NCI-H1417 (cell line): ENCODE measurements at places on chromosomes 5 and 9.

DNA sequence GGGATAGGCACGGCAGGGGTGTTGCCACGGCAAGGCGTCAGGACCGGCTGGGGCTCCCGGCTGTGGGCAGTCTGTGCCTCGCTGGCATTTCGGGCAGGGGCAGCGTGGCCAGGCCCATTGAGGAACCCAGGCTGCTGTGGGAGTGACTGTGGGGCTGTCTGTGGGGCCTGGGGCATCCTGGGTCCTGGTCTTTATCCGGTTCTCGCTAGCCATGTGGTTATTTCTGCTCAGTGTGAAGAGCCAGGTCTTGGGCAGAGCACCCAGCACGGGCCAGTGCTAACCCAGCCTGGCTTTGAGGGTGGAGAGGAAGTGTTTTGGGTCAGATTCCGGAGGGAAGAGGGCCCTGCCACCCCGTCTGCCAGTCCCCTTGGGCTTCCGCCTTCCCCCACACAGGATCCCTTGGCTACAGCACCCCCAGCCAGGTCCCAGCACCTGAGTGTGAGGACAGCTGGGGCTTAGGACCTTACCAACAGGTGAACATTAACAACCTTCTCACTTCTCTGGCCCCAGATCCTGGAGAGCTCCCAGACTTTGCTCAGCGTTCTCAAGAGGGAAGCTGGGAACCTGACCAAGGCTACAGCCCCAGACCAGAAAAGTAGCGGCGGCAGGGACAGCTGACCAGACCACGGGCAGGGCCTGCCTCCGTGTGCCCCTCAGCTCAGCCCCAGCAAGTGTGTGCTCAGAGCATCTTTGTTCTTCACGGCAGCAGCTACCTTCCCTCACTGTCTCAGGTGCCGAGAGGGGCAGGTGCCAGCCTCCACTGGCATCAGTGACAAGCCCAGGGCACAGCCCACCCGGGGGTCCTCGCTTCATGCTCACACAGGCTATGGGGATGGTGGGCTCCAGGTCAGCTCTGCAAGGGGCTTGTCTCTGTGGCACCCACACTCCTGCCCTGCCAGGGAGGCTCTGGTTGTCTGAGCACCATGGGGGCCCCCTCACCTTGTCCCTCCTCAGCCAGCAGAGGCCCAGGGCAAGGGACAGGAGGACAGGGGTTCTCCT lies 1.1 kb downstream of the SSNA1 start:
- DNase-seq = no peak

- no peak for DNase-seq
Observed at GRCh38 chr9:130383350-130383715, 61.4 kb upstream of the ASS1 start.

- DNase-seq = no peak
Observed at GRCh38 chr9:129318121-129319075, 140.3 kb upstream of the IER5L start.

DNA sequence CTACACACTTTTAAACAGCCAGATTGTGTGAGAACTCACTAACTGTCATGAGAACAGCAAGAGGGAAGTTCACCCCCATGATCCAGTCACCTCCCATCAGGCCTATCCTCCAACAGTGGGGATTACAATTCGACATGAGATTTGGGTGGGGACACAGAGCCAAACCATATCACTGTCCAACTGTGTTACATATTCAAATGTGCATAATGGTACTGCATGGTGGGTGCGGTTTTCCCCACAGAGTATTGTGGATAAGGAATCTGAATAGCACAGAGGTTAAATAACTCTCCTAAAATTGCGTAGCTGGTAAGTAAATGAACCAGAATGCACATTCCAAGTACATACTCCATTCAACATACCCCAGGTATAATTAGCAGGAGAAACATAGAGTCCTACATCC lies 32.1 kb downstream of the CDH6 start:
- no peak for DNase-seq

DNA sequence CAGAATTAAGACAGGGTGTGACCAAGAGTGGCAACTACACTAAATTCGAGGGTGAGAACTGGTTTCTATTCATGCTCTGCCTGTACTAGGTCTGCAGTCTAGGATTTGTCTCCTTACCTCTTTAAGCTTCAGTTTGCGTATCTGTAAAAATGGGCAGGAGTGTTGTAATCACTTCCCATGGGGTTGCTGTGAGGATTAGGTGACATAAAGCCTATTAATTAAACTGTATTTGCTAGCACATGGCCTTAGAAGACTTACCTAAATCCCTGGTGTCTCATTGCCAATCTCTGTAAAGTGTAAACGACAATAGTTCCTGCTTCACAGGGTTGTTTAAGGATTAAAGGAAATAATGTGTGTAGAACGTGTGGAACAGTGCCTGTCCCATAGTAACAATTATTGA lies 193.6 kb downstream of the DRD1 start:
- DNase-seq = no peak

DNA sequence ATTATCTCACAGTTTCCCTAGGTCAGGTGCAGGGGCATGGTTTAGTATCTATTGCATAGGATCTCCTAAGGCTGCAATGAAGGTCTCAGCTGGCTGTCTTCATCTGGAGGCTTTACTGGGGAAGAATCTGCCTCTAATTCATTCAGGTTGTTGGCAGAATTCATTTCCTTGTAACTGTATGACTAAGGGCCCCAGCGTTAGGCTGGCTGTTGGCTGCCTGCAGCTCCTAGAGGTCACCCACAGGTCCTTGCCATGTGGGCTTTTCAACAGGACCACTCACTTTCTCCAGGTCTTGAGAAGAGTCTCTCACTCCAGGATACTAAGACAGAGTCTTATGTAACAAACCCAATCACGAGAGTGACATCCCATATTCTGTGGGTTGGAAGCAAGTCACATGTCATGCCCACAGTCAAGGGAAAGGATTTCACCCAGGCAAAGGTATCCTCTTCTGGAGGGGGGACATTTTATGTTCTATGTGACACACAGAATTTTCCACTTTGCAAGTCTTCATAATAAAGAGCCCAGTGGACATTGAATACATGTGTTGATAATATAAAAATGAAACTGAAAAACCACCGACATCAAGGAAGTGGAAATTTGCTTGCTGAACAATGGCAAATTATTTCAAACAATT lies 38.2 kb downstream of the HMHB1 start:
- DNase-seq = no peak

- no peak for DNase-seq
Observed at GRCh38 chr9:79116709-79117108, 455.1 kb upstream of the TLE4 start.

- no peak for DNase-seq
Observed at GRCh38 chr9:137136261-137136880, 2.6 kb upstream of the GRIN1 start.

DNA sequence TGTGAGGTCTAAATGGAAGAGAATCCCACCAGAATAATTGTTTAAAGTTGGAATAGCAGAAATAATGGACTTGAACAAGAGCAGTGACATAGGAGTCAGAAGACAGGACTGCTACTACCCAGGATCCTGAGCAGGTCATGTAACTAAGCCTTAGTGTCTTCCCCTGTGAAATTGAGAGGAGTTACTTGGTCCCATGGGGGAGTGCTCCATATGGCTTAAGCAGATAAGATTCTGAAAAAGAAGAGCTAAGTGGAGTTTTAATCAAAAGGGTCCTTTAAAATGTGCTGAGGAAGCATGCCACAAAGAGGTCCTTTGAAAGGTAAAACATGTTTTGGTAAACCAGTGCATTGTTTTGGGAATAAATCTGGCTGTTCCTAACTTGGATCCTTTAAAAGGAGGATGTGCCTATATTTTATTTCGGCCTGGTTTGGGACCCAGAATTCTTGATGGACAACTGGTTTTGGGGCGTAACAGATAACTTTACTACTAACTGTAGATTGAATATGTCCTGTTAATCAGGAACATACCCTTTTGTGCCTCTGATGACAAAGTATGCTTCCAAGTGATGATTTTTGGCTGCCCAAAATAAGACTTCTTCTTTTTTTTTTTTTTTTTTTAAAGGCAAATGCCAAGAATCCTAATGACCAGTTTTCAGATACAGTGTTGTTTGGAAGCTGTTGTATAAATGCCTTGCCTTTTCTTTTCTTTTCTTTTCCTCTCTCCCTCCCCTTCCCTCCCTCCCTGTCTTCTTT lies 5.7 kb downstream of the RCL1 start:
- no peak for DNase-seq

DNA sequence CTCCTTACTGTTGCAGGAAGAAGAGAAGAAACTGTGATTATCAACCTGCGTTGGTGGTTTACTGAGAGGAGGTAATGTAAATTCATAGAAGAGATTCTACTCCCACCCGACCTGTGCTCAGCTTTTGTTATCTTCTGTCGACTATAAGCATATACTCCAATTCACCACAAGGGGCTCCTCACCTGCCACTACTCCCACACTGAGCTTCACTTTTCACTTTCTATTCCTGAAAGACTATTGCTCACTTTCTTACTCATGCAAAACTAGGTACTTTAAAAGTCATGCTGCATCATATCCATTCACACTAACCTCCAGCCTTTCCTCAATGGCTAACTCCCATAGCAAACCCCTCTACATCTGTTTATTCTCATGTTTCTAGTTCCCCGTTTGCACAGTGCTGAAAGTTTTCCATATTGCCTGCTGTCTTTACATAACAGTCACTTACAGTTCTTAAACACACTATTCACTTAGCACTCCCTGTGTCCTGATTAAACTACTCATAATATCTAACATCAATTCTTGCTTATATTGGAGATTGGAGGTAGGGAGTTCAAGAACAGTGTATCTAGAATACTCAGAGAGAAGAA lies 1062.6 kb downstream of the NR2F1-AS1 start:
- no peak for DNase-seq

DNA sequence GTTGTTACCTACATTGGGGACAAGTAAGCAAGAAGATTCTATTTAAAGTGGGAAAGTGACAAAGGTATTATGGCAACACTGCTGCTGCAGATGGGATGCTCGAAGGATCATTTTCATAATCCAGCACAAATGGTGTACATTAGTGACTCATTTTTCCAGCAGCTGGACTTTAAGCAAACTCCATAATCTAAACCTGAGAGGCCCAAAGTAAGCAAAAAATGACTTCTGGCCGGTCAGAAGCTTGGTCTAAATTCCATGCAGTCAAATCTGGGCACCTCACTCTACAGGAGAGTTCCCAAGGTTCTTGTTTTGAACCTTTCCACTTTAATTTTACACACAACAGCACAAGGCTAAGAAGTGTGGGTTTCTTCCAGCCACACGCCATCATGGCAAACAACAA lies 43.6 kb upstream of the TRAF1 start:
- no peak for DNase-seq

- DNase-seq = no peak
Observed at GRCh38 chr9:125850763-125851162, 103.6 kb downstream of the PBX3 start.

DNA sequence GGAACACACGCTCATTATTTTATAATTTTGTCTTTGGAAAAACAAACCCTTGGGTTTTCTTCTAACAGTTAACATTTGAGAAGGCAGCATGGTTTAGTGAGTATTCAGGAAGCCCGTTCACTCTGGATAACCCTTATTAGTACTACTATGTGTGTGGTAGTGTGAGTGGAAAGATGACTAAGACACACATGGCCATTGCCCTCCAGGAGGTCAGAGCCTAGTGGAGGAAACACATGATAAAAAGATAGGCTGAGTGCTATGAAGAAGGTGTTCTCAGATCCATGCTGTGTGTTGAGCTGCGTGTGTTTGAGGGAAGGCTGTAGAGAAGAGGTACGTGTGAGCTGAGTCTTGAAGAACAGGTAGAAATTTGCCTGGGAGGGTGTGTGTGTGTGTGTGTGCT lies 8.4 kb downstream of the C5orf47 start:
- no peak for DNase-seq

DNA sequence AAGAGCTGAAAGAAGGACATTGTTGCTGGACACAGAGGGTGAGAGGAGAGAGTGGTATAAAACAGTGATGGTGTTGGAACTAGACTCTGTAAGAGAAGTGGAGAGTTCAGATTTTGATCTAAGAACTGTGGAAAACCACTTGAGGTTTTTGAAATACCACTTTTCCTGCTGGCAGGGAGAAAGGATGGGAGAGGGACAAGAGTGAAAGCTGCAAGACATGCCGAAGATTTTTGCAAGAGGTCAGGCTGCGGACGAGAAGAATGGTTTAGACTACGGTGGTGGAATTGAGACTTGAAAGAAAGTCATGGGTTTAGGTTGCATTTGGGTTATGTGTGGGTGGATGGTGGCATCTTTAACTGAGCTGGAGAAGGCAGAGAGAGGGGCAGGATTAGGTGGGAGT lies 202.2 kb upstream of the RPS23 start:
- DNase-seq = no peak

DNA sequence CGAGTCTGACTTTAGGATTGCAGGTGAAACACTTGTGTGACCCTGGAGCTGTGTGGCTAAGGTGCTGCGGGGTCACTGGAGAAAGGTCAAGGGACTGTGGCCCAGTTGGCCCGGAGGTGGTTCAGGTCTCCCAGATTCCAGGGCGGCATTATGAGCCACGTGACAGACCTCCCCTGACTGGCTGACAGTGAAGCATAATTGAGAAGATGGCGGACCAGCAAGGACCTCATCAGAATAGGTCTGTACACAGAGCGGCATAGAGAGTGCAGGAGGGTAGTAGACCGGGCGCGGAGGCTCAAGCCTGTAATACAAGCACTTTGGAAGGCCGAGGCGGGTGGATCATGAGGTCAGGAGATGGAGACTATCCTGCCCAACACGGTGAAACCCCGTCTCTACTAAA lies 815 bp upstream of the ODF2 start:
- DNase-seq = peak; percentile 87

GRCh38 chr5:109945097-109945678 lies 255.5 kb downstream of the MAN2A1 start:
- peak; percentile 2 for DNase-seq

- DNase-seq = no peak
Observed at GRCh38 chr5:138604176-138604785, 29.1 kb upstream of the HSPA9 start.

DNA sequence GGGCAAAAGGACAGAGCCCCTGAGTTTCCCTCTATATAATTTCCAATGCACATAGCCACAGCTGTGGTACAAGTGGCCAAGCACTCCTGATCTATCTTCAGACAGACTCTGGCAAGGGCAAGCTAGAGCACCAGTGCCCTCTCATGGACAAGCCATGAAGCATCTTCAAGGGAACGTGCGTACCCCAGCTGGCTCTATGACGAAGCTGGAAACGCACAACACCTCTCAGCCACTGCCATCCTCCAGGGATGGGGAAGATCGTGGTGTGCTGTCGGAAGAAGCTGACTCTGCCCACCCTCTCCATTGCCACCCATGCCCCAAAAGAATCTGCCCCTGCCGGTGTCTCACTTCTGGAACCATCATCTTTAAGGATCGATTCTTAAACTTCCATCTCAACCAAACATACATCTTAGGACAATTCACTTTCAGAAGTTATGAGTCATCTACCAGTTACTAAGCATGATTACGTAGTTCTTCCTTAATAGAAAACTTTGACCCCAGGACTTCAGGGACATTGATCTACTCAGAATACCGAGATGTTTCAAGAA lies 482.9 kb downstream of the AGTPBP1 start:
- DNase-seq = peak; percentile 92

- no peak for DNase-seq
Observed at GRCh38 chr9:117234103-117234502, 180.8 kb downstream of the ASTN2 start.
